ENCODE measurements at places on chromosomes 3 and 15. TPM values are rescaled to one million over a fixed set of nuclear protein-coding genes. Genes with fewer than 3 reads are reported as not detected.

- DNase-seq = no peak
These were observed 10.7 kb downstream of the H1-8 start for GRCh38 chr3:129553719-129554118.

- no peak for DNase-seq
These were observed 39.5 kb upstream of the FMN1 start for GRCh38 chr15:33234020-33234461.

DNA sequence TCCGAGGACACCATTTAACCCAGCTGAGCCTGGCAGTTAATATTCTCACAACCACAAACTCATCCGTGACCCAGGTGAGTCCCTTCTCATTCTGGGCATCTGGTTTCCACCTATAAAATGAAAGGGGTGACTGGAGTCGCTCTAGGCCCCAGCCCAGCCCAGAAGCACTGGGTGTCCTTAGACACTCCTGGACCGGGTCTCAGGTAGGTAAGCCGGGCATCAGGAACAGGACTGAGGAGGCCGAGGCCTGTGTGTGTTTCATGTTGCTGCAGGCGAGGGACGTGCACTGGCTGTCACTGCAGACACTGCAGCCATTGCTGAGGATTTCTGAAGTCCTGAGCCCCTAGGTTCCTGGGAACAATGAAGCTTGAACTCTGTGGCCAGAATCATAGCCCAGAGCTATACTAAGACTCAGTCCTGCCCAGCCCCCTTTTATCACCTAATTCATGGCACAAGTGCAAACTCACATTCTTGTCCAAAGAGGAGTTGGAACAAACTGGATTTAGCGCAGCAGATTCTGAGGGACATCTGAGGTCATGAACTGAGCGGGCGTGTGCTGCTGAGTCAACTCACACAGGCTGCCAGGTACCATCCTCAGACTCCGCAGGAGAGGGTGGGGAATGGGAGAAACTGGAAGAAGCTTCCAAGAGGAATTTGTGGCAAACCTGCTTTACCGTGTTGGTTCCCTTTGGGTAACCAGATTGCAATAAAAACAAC is 184.9 kb downstream of the FAM43A start:
- DNase-seq = peak; percentile 35

GRCh38 chr15:85977586-85977985 is 102.1 kb upstream of the AGBL1 start:
- no peak for DNase-seq

GRCh38 chr15:66931768-66932633 is 133.4 kb upstream of the SMAD3 start:
- peak; percentile 47 for DNase-seq

DNA sequence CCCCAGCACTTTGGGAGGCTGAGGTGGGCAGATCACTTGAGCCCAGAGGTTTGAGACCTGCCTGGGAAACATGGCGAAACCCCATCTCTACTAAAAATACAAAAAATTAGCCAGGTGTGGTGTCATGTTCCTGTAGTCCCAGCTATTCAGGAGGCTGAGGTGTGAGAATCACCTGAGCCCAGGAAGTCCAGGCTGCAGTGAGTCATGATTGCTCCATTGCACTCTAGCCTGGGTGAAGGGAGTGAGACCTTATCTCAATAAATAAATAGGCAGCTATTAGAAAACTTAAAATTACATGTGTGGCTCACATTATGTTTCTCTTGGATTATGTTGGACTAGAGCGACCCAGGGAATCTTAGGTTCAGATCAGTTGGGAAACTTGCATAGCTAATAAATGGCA is 69.7 kb downstream of the RPLP1 start:
- DNase-seq = no peak

The IL17RB gene
- total RNA-seq = 0.96 TPM

The GOLGA8S gene
- 0.52 TPM for total RNA-seq

The SCN11A gene
- total RNA-seq = 0.93 TPM

The IFT122 gene
- 30.8 TPM for total RNA-seq

DNA sequence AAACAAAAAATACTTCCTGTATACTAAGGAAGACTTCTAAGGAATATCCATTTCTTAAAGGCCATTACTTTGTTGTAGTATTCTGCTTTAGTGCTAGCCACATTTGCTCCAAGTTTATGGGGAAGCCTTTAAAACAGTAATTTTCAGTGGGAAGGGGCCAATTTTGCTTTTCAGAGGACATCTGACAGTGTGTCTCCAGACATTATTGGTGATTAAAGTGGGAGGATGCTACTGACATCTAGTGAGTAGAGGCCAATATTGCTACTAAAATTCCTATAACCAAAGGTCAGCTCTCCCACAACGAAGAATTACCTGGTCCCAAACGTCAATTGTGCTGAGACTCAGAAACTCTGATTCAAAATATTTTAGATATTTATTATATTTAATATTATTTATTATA is 24.8 kb downstream of the SLC28A2 start:
- no peak for DNase-seq

The IMPG2 gene
- 0.63 TPM for total RNA-seq

The SLC28A1 gene
- total RNA-seq = 4.1 TPM

The ARL14 gene
- not detected for total RNA-seq

- DNase-seq = peak; percentile 70
These were observed 45.3 kb upstream of the ATP2B2 start for GRCh38 chr3:10550705-10551104.

The ZNF502 gene
- 5.1 TPM for total RNA-seq

DNA sequence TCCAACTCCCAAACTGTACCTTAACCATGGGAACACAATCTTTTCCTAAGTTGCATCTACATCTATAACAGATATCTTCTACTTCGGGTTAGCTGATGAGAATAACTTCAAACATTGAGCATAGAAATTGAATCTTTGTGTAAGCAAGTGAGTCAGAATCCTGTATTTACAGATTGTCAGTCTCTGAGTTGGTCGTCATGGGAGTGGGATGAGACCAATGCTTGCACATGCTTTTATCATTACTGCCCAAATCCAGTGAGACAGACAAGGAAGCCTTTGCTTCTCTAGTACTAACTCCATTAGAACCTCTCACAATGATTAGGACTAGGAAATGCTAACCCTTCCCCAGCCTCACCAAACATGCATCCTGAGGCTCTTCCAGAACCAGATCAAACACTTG is 587.1 kb upstream of the ZNF717 start:
- DNase-seq = no peak

DNA sequence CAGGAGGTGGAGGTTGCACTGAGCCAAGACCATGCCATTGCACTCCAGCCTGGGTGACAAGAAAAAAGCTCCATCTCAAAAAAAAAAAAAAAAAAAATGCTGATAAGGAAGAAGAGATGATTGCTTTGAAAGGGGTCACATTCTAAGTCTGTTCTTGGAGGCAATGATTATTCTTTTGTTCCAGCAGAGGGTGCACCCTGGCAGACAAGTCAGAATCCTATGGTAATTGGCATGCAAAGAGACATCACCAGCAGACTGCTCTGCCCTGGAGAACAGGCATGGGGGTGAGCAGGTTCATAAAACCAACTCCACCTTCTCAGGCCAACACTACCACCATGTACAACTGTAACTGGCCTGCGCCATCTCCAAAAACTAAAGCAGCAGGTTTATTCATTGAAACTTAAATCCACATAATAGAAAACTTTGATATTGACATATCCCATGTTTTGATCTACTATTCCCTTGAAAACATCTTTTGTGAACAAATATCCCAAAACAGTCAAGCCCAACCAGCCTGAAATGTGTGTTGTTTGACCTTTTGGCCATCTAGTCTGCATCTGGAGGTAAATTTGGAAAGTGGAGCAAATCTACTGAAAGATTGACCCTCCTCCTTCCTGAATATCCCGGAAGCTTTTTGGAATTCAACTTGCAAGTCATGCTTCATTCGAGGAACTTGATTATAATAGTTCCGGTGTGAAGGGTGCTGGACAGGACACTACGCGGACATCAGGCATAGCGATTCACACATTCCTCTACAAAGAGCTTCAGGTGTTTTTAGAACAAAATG is 100.3 kb downstream of the MECOM start:
- DNase-seq = no peak

The PPP1R14D gene
- total RNA-seq = not detected

The A4GNT gene
- not detected for total RNA-seq

Measured in aorta (tissue), 5 donors.